ENCODE measurements at places on chromosomes 1 and 21. TPM values are rescaled to one million over a fixed set of nuclear protein-coding genes. Genes with fewer than 3 reads are reported as not detected.

Gene C1orf94
- 0.33 TPM for total RNA-seq

Gene SHCBP1L
- 0.33 TPM for total RNA-seq

Gene F11R
- total RNA-seq, result 19.3 TPM

Gene CHI3L1
- total RNA-seq, result 6.3 TPM

Gene KRTAP21-2
- not detected for total RNA-seq

Gene IL10RB
- total RNA-seq, result 20.7 TPM

Gene RASAL2
- 51.6 TPM for total RNA-seq

Gene TRIM67
- total RNA-seq, result 31.0 TPM

Gene CFHR5
- total RNA-seq, result not detected

Gene FAM78B
- 8.9 TPM for total RNA-seq

Gene FCRL6
- total RNA-seq, result 0.16 TPM

Gene BRINP2
- 4.1 TPM for total RNA-seq

Gene CCDC17
- 0.93 TPM for total RNA-seq

Gene CLCA1
- not detected for total RNA-seq

Gene SORT1
- 46.4 TPM for total RNA-seq

Gene CADM3
- 89.3 TPM for total RNA-seq

Gene CCDC190
- total RNA-seq, result 0.66 TPM

Gene PLCH2
- total RNA-seq, result 84.1 TPM

Gene TRIM58
- total RNA-seq, result 7.0 TPM

Gene DUSP23
- 14.7 TPM for total RNA-seq

Gene RIMKLA
- 8.2 TPM for total RNA-seq

Gene MYOC
- 1.8 TPM for total RNA-seq

Gene KLF17
- total RNA-seq, result not detected

Gene ATP6V1G3
- not detected for total RNA-seq

Gene TNFRSF4
- total RNA-seq, result 0.22 TPM

Gene SPRR3
- total RNA-seq, result not detected

Gene UBE2Q1
- 36.9 TPM for total RNA-seq

Gene WDR64
- 1.3 TPM for total RNA-seq

Gene HNRNPR
- total RNA-seq, result 200 TPM

Gene P3R3URF
- not detected for total RNA-seq

Gene RIMS3
- 28.6 TPM for total RNA-seq

Gene LRRC53
- total RNA-seq, result 0.11 TPM
